SK-MEL-5 (cell line): ENCODE measurements at places on chromosomes 3 and 15. TPM values are rescaled to one million over a fixed set of nuclear protein-coding genes. Genes with fewer than 3 reads are reported as not detected.

IQCH gene
- 4.3 and 4.6 TPM in 2 replicates for total RNA-seq

P4HTM gene
- not detected in 2 replicates for total RNA-seq

CADM2 gene
- total RNA-seq, result not detected in 2 replicates

GPR27 gene
- 0.66 and 0.93 TPM in 2 replicates for total RNA-seq

GOLGA8T gene
- total RNA-seq, result not detected in 2 replicates

SRGAP3 gene
- 2.1 and 3.0 TPM in 2 replicates for total RNA-seq

EPB42 gene
- total RNA-seq, result not detected in 2 replicates

TNFAIP8L3 gene
- total RNA-seq, result not detected in 2 replicates

GOLGA8Q gene
- 0.13 and 0.16 TPM in 2 replicates for total RNA-seq

ATP8B4 gene
- 1.2 and 2.0 TPM in 2 replicates for total RNA-seq

RTP1 gene
- not detected in 2 replicates for total RNA-seq

KLHL6 gene
- total RNA-seq, result 0.11 and 0.13 TPM in 2 replicates
